ENCODE measurements at places on chromosomes 4 and X. TPM values are rescaled to one million over a fixed set of nuclear protein-coding genes. Genes with fewer than 3 reads are reported as not detected.

NCAPG gene
- total RNA-seq = 13.6 TPM

GRCh38 chr4:15235135-15235534, 192.7 kb upstream of the C1QTNF7 start:
- DNase-seq = no peak

GRCh38 chr4:41866799-41867677, 68.2 kb upstream of the TMEM33 start:
- no peak for DNase-seq

TLR3 gene
- 9.1 TPM for total RNA-seq

GRCh38 chr4:146158036-146158745, 17.3 kb upstream of the LSM6 start:
- DNase-seq = no peak

- DNase-seq = peak; percentile 64
Measured at GRCh38 chr4:575281-576141, 584 bp downstream of the TMEM271 start.

DNA sequence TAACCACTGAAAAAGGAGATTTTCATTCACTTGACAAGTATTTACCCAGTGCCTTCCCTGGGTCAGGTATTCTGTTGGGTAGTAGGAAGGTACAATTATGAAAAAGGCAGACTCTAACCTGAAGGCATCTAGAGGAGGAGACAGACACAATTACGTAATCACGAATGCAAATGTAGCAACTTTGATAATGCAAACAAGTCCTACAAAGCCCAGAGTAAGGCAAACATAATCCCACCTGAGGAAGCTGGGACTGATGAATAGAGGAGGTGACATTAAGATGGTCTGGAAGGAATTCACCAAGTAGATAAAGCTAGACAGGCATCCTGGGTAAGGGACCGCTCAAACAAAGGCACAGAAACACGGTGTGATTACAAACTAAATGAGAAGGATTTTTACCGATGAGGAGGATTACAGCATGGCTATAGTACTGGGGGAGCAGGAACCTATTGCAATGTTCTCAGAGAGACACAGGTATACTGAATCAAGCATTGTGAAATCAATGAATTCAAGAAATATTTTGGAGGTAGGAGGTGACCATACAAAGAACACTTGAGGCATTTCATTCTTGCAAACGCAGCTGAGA, 37.1 kb downstream of the TMEM150C start:
- no peak for DNase-seq

All from mesothelial cell of epicardium (in vitro differentiated cells).